Dermis blood vessel endothelial cell (primary cell): ENCODE measurements at places on chromosomes 1 and 21.
A peak's percentile ranks its signal among the peaks of the same experiment; 100 is the strongest.

DNA sequence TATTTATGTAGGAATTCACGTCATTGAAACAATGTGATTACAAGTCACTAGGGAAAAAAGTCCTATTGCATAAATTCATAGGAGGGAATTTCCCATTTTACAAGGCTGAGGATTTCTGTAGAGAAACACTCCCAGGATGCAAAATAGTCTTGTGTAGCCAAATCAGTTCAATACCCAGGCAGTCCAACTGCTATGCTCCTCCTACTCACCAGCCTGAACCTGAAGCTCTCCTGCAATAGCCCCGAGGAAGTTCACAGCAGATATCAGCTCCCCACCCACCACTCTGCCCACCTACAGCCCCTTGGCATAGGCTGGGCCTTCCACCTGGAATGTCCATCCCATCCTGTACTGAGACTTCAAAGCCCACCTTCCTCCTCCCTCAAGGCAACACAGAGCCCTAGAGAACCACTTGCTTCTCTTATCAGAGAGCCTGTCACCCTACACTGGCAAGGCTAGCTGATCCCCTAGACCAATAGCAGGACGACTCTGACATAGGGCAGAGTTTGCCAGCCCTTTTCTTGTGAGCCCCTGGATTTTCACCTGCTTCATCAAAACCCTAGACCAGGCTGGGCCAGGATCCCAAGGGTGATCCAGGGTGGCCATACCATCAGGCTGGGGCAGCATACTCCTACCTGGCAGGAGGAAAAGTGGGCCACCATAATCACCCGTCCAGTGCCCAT, 1.5 kb downstream of the LSS start:
- peak; percentile 25 for DNase-seq

GRCh38 chr1:95554408-95554807, 320.4 kb downstream of the RWDD3 start:
- DNase-seq, result no peak

GRCh38 chr1:230345139-230345885, 80.8 kb downstream of the PGBD5 start:
- no peak for DNase-seq

DNA sequence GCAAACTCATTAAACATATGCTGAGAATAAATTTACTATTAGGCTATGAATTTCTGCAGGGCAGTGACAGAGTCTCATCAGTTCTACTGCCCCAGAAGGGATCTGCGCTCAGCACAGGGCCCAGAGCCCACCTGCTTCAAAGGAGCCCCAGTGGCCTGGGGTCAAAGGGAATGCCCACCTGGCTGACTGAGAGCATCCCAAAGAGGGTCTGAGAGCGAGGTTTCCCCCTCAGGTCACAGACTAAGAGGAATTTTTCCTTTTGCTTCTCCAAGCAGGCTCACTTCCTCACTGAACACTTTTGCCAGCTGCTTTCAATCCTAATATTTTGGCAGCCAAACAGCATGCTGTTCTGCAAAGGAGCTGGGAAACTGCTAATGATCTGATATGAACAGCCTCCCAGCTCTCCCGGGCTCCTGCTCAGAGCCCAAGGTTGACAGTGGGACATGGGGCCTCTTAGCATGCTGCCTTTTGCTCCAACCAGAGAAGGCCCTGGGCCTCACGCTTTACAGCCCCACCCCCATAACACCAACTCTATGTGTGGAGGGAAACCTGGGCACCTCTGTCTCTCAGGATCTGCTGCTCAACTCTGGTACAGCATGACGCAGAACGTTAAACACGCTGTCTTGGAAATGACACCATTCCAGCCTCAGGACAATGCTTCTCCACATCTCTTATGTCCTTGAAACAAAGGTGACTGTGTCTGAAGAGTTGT, 70.7 kb upstream of the SYT6 start:
- DNase-seq, result no peak

- DNase-seq, result peak; percentile 24
Measured at GRCh38 chr1:98102345-98103030, 181.7 kb upstream of the DPYD start.

DNA sequence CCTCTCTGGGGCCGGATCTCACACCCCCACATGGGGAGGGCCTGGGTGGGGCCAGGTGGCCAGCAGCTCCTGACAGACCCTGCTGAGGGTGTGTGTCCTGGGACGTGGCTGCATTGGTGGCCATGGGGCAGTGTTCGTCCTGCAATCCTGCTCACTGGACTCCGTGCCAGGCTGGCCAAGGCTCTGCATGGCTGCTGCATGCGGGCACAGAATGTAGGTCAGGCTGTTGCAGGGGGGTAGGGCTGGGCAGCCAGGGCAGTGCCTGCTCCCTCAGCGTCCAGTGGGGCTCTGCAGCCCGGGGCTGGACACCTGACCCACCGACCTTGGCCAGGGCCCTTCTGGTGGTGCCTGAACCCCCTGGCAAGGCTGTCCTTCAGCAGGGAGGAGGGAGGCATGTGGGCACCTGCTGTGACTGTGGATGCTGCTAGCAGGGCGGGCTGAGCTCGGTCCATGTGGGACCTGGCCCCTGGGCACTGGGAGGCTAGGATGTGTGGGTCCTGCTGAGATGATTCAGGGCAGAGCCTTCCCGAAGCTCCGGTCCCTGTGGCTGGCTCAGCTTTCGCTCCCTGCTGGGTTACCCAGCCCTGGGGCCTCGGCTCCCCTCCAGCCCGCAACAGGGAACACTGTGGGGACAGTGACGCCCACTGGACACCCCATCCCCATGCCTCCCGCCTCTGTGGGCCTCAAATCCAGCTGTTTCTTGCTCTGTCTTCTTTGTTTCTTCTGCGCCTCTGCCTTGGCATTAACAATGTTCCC, 14.9 kb upstream of the PLCH2 start:
- no peak for DNase-seq
